ENCODE measurements at places on chromosomes 7 and 10.

- no peak for DNase-seq
Measured at GRCh38 chr7:111393011-111393754, 169.1 kb downstream of the IMMP2L start.

- no peak for DNase-seq
Measured at GRCh38 chr10:103947799-103948516, 19.0 kb upstream of the SLK start.

GRCh38 chr7:134200970-134201369 lies 73.8 kb downstream of the LRGUK start:
- no peak for DNase-seq

GRCh38 chr7:135467207-135467711 lies 42.6 kb downstream of the CNOT4 start:
- DNase-seq: no peak

- no peak for DNase-seq
Measured at GRCh38 chr10:62805231-62806099, 945 bp downstream of the ADO start.

DNA sequence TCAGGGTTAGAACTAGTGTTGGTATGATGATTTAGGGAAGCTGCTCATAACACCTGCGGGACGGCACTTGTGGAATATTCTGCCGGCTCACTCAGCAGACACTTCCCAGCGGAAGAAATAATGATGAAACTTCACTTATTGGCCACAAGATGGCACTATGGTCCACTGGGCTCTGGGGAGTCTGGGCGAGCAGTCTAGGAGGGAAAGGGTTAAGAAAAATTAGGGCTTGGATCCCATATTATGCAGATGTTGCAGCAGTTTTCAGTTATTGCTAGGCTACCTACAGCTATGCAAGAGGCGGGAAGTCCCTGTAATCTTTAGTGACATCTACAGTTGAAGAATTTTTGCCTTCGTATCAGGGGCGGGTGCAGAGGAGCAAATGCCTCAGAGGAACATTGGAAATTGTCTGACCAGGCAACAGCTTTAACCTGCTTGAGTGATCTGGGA lies 238.7 kb upstream of the PRSS58 start:
- DNase-seq: no peak

DNA sequence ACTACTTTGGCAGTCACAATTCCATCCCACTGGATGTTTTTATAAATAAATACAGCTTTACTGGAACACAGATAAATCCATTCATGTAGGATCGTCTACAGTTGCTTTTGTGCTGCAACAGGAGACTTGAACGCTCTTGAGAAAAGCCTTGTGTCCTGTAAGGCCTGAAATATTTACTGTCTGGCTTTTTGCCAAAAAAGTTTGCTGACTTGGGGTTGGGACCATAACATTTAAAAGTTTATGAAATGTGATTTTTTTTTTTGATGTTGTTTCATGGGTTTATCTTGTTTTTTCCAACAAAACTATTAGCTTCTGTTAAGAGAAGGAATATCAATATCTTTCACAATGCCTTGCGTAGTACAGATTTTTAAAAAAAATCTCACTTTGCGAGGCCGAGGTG lies 71.1 kb upstream of the MINDY3 start:
- DNase-seq: no peak

DNA sequence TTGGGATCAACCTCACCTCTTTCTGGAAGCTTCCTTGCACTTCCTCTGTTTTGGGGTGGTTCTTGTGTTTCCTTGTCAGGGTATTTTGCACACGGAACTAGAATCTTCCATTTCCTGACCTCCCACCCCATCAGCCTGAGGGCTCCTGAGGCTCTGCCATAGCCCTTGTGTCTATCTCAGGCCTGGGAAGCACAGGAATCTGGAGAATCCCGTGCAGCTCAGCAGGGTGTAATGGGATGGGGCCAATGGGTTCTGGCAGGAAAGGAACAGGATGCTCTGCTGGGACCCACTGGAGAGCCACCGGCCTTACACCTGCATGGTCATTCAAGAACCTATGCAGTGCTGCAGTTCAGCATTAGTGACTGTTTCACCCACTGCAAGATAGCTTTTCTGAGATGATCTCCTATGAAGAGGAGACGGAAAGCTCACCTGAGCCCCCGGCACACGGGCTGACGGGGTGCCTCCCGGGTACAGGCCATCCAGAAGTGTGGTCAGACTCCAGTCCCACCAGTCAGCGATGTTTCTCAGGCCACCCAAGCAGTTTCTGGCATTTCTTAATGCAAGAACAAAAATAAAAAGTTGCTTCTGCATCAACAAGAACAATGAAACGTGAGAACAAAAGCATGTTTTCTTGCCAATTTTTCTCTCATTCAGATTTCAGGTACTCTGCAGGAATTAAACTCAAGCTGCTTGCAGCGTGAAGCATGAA lies 133.2 kb downstream of the PKD1L1 start:
- DNase-seq: no peak

- DNase-seq: no peak
Measured at GRCh38 chr10:43383204-43383971, 12.0 kb downstream of the FXYD4 start.

GRCh38 chr10:101763141-101763846 lies 12.6 kb downstream of the FGF8 start:
- DNase-seq: no peak

DNA sequence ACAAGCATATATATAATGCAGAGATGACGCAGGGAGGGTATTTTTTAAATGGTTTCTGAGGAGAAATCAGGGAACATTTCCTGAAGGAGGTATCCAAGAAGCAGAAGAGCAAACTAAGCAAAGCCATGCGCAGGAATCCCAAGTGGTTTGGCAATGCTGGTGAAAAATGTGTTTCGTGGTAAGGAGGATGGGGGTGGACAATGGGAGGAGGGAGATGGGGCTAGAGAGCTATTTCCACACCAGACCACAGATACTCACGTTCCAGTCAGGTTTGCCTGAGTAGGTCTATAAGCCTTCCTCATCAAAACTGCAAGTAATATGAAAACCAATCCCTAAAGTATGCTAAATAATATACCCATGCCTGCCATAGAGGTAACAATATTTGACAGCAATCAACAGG lies 223.7 kb upstream of the MKLN1 start:
- no peak for DNase-seq

DNA sequence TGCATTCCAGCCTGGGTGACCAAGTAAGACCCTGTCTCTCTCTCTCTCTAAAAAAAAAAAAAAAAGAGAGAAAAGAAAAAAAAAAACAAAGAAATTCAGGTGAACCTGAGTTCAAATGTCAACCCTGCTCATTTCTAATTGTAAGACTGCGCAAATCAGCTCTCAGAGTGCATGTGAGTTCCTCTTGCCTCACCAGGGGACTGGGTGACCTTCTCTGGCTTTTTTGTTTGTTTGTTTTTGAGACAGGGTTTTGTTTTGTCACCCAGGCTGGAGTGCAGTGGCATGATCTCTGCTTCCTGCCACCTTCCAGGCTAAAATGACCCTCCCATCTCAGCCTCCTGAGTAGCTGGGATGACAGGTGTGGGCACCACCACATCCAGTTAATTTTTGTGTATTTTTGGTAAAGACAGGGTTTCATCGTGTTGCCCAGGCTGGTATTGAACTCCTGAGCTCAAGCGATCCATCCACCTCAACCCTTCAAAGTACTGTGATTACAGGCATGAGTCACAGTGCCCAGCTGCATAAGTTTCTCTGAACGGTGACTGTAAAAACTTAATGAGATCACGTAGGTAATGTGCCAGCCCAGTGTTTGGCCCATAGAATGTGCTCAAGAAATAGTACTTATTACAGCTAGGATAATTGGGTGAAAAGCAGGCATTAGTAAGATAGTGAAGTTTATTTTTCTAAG lies 45.3 kb upstream of the BAMBI start:
- DNase-seq: no peak

Measured in stimulated activated CD4-positive, alpha-beta T cell treated with anti-CD3 and anti-CD28 coated beads, Interleukin-1b, Interleukin-23, amount 100 ng/mL, for 4 hours (primary cell).